Kidney tubule cell (primary cell): ENCODE measurements at places on chromosomes 1 and 21.

DNA sequence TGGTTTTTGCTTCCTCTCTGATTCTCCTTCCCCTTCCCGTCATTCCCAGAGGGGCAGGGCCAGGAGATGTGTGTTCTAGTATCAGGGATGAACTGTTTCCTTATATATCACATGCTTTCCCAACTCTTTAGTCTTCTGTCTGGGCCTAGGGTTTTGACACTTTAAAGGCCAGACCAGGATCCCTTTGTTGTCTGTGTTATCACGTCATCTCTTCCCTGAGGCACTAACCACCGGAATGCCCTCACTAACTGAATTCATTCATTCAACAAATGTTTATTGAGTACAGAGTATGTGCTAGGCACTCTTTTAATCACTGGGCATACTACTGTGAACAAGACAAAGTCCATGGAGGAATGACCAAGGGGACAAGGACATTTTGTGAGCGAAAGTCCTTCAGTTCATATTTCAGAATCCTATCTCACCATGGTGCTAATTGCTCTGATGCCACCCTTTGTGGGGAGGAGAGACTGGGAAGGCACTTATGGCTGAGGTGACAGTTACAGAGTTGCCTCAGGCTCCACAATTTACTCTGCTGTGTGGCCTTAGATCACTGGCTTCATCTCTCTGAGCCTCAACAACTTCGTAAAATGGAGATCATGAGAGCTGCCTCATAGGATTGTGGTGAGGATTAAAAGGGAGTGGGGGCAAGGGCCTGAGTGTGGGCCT, 12.0 kb upstream of the ZNF362 start:
- peak; percentile 12 for DNase-seq

DNA sequence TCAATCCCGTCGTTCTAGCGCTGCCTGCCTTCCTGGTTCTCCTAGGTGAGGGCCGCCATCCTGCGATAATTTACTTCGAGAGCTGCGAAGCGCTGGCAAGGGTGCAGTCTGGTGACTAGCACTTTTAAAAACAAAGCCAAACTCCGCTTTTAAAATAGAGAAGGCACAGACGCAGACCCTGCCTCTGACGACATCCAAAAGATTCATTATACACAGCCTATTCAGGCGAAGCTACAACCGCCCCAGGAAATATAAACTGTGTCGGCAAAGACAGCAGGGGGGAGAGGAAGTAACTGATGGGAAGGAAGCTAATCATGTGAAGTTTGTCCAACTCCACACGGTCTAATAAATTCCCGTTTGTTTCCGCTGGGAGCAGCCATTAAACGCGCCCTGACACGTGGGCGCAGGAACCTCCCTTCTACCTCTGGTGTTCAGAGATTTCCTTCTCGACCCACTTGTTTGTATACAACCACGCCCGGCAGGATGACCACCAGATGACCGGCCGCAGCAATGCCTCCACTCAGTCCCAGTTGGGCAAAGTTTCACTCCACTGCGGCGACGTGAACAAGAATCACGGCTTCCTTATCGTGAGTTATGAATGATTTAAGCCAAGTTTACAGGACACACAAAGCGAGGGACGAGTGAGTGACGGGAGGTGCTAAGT, 1.3 kb downstream of the GNG12 start:
- DNase-seq = peak; percentile 89

- no peak for DNase-seq
Measured at GRCh38 chr1:54975356-54976108, 4.9 kb upstream of the TMEM61 start.

GRCh38 chr1:21651214-21652042, 17.7 kb downstream of the RAP1GAP start:
- no peak for DNase-seq

- peak; percentile 41 for DNase-seq
Measured at GRCh38 chr21:37450445-37450941, 83.9 kb downstream of the DYRK1A start.

DNA sequence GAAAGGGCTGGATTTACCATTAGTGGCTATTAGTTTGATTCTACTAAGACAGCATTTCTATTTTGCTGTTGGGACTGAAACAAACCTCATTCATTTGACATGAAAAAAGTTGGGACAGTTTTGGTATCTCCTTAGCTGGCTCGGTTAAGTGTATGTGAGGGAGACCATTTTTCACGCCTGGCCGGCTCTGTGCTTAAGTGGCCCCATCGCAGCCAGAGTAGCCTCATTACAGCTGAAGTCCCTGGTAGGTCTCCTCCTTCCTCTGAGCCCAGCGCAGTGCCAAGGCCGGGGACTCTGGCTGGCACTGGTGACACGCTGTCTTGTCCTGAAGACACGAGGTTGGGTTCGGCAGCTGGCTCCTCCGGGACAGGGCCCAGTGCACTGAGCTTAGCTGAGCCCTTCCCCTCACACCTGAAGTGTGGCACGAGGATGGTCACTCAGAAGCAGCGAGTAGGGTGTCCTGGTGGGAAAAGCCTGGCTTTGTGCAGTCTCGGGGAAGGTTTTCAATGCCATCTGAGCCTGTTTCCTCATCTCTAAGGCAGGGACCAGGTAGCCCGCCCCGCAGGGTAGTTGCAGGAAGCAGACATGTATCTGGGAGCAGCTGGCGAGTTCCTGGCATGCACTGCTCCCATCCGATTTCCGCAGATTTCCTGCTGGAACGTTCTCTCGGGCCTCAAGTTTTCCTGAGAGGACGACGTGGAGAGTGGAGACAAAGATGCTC, 196.5 kb downstream of the DYRK1A start:
- DNase-seq = no peak

DNA sequence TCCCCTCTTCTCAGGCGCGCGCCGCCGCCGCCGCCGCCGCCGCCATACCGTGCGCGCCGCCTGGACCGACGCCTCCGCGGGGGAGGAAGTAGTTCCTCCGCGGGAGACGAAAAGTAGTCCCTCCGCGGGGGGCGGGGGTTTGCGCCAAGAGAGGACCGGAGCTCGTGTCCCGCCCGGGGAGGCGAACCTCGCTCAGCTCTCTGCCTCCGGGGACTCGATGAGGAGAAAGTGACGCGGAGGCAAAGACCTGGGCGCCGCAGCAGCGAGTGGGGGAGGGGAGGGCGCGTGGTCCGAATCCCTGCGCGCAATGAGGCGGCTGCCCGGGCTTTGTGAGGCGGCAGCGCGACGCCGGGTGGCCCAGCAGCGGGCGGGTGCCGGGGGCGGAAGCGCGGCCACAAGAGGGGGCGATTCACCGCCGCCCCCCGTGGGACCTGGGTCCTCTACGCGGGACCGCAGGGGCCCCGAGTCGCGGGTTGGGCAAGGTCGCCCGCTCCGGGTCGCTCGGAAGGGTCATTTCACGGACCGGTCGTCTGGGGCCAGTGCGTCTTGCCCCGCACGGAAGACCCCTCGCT, at the start of gene BRWD1:
BRWD1 (minus strand) TSS at position 62 of the 572 bp plus-strand sequence. CDS start 141 bp downstream, outside the sequence.
- DNase-seq = peak; percentile 90

DNA sequence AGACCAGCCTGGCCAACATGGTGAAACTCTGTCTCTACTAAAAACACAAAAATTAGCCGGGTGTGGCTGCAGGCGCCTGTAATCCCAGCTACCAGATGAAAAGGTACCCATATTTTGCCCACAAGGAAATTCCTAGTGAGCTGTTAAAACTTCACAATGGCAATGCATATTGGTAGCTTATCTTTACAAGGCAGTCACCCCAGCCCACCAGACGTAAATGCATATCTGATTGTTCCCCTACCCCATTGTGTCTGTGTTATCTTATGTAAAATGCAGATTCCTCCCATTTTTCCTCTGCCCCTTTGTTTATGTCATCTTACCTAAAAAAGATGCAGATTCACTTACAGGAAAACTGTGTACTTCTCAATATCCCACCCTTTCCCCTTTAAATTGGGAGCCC, 103.1 kb upstream of the SLC2A1 start:
- no peak for DNase-seq

DNA sequence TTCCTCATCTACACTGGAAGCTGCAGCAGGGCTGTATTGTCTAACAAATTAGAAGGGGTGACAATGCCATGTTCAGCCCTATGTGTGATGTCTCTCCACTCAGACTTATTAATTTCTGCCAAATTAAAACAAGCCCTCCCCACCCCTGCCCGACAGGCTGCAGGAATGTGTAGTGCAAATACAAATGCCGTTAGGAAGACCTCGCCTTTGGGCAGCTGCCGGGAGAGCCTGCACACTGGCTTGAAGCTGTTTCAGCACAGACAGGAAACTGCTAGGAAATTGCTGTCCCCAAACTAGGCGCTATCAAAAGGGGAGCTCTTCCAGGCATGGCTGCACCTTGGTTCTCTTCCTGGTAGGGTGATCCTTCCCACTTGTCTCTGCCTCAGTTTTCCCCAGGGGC, 135.2 kb downstream of the ELAVL4 start:
- no peak for DNase-seq

DNA sequence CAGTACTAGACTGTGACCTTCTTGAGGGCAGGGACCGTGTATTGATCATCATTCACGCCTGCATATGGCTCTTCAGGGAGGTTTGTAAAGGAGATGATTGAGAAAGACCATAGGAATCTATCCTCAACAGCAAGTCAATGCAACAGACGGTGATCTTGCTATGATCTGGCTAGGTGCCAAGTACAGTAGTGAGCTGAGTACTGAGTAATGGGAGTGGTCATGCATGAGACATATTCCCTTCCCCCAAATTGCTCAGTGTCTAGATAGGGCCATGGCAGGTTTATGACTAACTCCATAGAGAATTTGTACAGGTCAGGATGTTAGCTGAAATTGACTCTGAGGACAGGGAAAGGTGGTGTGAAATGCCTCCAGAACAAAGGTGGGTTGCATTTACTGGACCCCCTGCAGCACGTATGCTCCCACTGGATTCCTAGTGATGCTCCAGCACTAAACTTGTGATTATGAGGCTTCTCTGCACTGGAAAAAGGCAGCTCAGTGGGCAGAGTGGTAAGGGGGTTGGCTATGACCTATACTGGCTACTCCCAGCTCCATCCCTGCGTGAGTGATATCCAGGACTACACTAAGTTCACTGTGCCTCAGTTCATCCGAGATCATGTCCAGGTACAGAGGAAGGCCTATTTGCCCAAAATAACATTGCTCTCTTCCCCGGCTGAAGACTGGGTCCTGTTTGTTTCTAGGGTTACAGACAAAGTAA, 37.2 kb downstream of the KCNJ6 start:
- DNase-seq = peak; percentile 99

DNA sequence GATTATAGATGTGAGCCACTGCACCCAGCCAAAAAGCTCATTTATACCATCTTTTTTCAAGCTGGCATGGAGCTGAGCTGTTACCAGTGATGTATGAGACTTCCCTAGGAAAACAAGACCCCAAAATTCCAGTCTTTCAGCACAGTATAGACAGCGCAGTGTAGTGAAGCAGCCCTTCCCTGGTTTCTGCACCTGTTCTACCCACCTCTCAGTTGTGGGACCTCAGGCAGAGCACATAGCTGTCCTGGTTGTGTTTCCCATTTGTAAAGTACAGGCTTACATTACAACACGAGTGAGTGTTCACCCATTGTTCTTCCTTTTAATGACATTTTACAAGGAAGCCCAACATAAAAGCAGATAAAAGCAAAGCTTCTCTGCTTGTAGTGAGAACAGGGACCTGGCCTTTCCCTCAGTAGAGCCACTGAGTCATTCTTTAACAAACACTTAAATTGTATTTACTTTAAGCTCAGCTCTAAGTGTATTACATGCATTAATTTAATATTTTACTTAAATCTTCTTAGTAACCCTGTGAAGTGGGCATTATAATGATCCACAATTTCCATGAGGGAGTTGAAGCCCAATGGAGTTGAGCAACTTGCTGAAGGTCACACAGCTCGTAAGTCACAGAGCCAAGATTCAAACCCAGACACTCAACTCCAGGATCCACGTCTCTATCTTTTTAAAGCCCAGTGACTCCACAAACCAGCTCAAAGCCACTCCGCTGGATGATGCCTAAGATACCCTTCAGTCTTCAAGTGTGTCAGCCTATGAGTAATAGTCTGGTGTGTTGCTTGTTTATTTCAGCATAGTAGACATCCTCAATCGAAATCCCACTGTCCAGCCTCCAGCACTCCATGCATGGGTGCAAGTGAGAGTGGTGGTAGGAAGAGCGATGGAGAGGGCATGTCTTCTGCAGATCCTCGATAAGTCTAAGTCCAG, 40.5 kb upstream of the CAPZB start:
- no peak for DNase-seq

DNA sequence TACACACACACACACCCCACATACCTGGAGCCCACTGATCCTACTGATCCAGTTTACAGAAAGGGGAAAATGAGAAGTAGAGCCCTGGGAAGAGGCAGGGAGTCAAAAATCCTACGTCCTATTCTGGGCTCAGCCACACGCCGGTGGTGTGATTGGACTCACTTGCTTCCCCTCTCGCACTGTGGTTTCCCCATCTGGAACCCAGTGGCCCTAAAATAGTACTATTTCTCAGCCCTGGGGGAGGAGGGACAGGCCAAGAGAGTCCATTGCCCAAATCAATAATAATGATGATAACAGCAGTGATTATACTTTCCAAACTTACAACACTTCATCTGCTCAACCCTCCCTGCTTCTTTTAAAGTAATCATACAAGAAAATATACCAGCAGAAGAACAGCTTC, 2.9 kb upstream of the PIGR start:
- no peak for DNase-seq

DNA sequence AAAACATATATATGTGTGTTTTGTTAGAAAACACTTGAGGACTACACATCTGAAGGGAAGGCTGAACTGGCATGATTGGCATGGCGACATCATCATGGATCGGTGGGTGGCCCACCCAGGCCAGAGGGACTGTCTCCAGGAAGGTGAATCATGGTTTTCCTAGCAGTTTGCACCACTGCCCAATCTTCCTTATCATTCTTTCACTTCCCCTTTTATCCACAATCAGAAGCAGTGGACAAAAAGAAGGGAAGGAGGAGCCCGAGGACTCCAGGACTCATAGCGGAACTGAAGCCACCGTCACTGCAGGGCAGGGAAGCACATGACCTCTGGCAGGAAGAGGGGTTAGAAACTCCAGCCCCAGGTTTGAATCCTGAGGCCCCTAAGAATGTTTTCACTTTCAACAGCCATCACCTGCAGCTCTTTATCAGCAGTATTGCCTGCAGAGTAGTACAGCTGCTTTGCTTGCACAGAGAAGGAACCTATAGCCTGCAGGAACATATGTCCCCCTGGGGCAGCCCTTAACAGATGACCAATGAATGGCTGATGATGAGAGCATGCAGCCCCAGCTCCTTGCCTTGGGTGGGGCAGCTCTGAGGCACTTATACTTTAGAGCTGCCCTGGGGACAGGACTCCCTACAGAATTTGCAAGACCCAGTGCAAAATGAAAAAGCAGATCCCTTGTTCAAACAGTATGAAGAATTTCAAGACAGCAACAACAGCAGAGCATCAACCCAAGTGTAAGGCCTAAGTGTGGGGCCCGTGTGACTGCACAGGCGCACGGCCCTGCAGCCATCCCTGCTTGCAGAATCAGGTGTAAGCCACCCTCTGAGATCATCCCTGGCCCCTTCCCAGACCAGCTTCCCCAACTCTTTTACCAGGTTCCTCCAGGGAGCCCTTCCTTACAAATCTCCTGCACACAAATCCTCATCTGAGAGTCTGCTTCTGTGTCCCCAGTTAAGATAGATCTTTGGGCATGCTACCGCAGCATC, 241.8 kb upstream of the IRF2BP2 start:
- DNase-seq = peak; percentile 81

DNA sequence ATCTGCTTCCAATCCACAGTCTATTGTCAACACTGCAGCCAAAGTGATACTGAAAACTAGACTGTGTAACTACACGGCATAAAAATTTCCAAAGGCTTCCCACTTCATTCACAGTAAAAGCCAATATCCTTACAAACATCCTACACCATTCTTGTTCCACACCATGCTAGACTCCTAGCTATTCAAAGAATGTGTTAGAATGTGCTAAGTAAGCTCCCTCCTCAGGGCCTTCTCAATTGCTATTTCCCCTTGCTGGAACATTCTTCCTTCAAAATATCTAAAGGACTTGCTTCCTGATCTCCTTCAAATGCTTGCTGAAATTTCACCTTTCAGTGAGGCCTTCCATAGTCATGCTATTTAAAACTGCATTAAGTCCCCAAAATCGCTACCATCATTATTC, 228.1 kb downstream of the AKT3 start:
- no peak for DNase-seq
